ENCODE measurements at places on chromosomes 5 and 9. TPM values are rescaled to one million over a fixed set of nuclear protein-coding genes. Genes with fewer than 3 reads are reported as not detected.

SHOC1 gene
- total RNA-seq, result 0.79 TPM

IFNB1 gene
- not detected for total RNA-seq

TNC gene
- 43.4 TPM for total RNA-seq

ZNF300 gene
- total RNA-seq, result 13.0 TPM

LCN2 gene
- total RNA-seq, result 14.6 TPM

RUSC2 gene
- 11.2 TPM for total RNA-seq

FCN1 gene
- total RNA-seq, result 18.5 TPM

MYO10 gene
- 40.1 TPM for total RNA-seq

Measured in skin of body (tissue), 3 donors.